ENCODE measurements at places on chromosomes 6 and 20.

DNA sequence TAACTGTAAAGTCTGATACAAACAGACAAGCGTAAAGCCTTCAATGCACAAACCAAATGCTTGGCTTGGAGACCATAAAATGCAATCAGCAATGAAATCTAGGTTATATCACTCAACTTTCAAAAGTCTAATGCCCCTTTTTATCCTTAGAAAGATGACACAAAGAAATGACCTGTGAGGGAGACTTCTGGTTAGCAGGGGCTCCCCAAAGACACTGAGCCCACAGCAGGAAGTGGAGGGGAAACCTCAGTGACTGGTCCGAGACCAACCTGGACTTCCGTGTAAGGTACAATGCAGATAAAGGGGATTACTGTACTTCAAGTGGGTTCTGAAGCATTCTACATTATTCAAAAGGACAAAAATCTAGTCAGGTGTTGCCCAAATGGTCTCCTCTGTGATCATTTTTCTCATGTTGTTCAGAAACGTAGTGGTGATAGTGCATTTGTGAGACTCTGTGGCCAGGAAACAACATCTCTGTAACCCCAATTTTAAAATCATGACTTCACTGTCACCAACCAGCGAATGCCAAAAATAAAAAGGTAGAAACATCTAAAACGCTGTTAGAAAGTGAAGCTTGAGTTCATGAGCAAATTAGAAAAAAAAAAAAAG is 88.2 kb downstream of the HIVEP2 start:
- no peak for DNase-seq

DNA sequence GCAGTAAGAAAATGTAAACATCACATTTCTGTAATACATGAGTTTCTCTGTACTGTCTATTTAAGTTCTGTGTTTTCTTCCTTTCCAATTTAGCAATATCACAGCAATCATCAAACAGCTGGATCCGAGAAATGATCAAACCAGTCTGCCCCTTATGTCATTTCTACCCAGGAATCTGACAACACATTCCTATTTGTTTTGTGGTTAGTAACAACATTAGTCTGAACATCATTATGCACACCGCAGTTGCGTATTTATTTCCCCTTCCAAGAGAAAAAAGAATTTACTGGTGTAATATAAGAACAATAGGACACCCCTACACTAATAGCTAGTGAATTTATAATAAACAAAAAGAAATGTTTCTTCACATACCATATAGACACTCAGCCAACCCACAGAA is 179.5 kb downstream of the BTBD9 start:
- no peak for DNase-seq

- no peak for DNase-seq
These were observed 166.5 kb upstream of the MYLIP start for GRCh38 chr6:15962449-15962764.

- DNase-seq: no peak
These were observed 108.5 kb downstream of the MAP3K4 start for GRCh38 chr6:161100072-161100471.

DNA sequence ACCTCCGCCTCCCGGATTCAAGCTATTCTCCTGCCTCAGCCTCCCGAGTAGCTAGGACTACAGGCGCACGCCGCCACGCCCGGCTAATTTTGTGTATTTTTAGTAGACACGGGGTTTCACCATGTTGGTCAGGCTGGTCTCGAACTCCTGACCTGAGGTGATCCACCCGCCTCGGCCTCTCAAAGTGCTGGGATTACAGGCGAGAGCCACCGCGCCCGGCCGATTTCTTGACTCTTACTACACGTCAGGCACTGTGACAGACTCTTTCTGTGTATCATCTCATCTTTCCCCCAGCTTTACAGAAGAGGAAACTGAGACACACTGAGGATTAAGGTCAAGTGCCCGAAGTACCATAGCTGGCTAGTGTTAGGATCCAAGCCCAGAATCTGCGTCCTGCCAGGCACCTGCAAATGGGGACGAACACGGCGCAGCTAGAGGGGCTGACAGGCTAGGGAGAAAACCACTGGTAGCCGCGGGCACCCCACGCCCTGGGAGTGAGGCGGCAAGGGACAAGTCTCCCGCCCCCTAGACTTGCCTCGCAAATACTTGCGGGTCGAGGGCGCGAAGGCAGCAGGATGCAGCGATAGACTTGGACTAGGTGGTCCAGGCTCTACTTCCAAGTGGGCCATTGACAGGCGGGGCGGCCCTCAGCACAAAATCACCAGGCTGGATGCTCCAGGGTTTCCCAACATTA is 1.1 kb upstream of the TAF8 start:
- DNase-seq: no peak

- DNase-seq: no peak
These were observed 94.9 kb downstream of the L3MBTL3 start for GRCh38 chr6:130113201-130113710.

GRCh38 chr6:29295181-29295585 is 6.3 kb upstream of the OR14J1 start:
- no peak for DNase-seq

GRCh38 chr6:3081960-3082359 is 13.7 kb downstream of the RIPK1 start:
- no peak for DNase-seq

GRCh38 chr6:34810936-34811632 is 19.2 kb downstream of the BLTP3A start:
- DNase-seq: no peak

DNA sequence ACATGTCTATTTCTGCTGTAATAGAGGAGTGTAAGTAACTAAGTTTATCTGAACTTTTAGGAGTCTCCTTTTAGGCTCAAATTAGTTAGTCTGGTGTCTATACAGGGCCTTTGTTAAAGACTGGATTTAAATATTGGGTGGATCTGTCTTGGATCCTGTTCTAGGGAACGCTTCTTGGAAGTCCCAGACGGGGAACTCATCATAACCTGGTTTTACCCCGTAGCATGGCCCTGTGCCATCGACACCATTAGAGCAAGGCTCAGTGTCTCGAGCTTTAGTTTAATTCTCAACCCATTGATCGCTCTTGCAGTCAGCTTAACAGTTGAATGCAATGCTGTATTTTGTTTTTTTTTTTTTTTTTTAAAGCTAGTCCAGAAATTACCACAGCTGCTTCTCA is 89.9 kb downstream of the CARMIL1 start:
- no peak for DNase-seq

GRCh38 chr6:35605600-35605999 is 83.1 kb downstream of the FKBP5 start:
- no peak for DNase-seq

- no peak for DNase-seq
These were observed 87.5 kb downstream of the MDN1 start for GRCh38 chr6:89731924-89732567.

DNA sequence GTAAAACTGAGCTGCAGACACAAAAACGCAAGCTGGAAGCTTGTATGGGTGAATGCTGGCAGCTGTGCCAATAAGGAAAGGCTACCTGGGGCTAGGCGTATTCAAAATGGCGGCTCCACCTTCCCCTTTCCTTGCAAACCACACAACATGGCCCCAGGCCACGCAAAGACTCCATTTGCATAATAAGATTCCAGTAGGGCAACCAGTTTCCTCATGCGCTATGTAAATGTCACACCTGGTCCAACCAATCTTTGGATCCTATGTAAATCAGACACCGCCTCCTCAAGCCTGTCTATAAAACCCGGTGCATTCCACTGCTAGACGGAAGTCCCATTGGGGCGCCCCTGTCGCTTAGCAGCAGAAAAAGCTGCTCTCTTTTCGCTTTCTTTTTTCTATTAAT is 505.9 kb upstream of the BTBD3 start:
- DNase-seq: no peak

- DNase-seq: no peak
These were observed 581.0 kb upstream of the MAP3K7 start for GRCh38 chr6:91167846-91168245.

GRCh38 chr6:10033223-10033829 is 381.5 kb downstream of the TFAP2A start:
- DNase-seq: no peak

Measured in keratinocyte (primary cell).